ENCODE measurements at places on chromosomes 5 and 9.

- DNase-seq: no peak
These were observed 175.0 kb downstream of the CARTPT start for GRCh38 chr5:71894091-71894490.

GRCh38 chr9:14348123-14348372 is 34.1 kb upstream of the NFIB start:
- no peak for DNase-seq

- DNase-seq: no peak
These were observed 160.1 kb upstream of the ACTBL2 start for GRCh38 chr5:57642698-57643097.

DNA sequence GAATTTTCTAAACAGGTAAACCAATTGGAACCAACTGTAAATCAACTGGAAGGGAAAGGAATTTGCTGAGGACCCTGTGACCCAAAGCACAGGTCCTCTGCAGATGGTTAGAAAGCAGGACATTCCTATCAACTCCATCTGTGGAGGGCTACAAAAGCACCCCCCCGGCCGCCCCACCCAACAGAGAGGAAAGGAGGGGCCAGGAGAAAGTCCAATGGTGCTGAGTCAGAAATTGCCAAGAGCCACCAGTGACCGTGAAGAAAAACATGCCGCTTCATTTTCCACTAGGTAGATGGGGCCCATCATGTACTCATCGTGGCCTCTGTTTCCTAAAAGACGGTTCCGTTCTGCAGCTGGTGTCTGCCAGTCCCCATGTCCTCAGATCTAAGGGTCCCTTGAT is 66.3 kb downstream of the RAPGEF1 start:
- DNase-seq: no peak

- DNase-seq: no peak
These were observed 143.3 kb downstream of the NTRK2 start for GRCh38 chr9:84812847-84813246.
